Natural killer cell (primary cell): ENCODE measurements at places on chromosomes 11 and 22.

GRCh38 chr11:103079833-103080232 lies 12.1 kb downstream of the DCUN1D5 start:
- no peak for DNase-seq

DNA sequence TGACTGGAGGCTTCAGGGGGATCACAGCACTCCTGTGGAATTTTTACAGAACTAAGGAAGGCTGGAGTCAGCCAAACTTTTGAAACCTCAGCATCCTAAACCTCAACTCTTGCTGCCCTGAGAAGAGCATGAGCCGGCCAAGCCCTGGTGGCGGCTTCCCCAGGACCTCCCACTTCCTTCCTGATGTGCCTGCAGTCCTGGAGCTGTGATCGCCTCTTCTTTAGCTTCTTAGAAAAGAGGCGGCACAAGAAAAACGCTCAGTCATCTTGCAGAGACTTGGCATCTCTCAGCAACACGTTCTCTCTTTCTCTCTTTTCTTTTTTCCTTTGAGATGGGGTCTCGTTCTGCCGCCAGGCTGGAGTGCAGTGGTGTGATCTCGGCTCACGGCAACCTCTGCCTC lies 40.4 kb upstream of the AMPD3 start:
- no peak for DNase-seq

- no peak for DNase-seq
Measured at GRCh38 chr11:72295471-72295870, 51.5 kb upstream of the PHOX2A start.

GRCh38 chr11:2089536-2090165 lies 49.5 kb downstream of the IGF2 start:
- peak; percentile 49 for DNase-seq

DNA sequence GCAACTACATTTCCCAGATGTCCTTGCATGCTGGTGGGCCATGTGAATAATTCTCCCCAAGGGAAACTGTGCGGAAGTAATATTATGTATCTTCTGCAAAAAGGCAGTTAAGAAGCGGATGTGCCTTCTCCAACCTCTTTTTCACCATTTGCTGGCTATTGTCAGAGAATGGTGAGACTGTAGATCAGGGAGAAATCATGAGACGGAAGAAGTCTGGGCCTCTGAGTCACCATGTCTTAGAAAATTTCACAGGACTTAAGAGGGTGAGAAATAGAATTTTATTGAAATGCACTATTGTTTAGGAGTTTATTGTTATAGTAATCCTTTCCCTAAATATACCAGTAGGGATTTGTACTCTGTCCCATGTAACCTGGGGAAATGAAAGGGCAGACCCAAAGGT lies 298.7 kb upstream of the ZC3H12C start:
- DNase-seq: no peak

DNA sequence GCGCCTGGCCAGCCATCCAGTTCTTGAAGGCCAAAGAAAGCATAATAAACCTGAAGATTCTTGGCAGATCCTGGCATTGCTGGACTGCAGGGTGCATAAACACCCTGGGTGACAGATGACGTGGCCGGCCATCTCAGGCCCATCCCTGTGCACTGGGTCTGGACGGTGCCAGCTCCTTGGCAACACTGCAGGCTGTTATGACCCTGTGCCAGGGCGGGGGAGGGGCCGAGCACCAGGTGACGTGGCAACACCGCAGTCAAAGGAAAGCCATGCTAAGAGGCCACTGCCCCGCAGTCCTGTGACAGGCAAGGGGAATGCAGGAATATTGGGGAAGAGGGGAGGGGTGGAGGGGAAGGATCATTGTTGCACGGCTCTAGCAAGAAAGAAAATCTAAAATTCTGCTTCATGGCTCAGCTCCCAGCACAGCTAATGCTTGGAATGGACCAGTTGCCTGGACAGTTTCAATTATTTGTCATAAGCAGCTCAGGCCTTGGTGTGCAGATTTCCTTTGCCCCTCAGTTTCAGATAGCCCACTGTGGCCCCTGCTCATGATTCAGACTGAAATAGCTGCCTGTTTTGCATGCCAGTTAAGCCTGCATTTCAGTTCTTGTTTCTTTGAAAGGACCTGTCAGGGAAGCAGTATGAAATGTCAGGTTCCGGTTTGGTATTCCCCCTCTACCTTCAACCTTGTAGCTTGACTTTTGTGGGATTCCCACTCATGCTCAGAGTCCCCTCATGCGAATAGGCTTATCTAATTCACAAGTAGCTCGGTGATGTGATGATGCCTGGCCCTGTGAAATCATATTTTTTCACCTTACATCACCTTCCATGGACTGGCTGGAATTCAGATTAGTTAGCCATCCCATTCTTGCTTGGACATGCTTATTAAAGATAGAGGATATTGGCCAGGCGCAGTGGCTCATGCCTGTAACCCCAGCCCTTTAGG lies 29.7 kb upstream of the DDX6 start:
- peak; percentile 41 for DNase-seq
